Activated T-helper 9 cell treated with anti-CD3 and anti-CD28 coated beads, Interleukin-2, amount 50 U/mL, for 16 hours (primary cell): ENCODE measurements at places on chromosomes 6 and 20.

DNA sequence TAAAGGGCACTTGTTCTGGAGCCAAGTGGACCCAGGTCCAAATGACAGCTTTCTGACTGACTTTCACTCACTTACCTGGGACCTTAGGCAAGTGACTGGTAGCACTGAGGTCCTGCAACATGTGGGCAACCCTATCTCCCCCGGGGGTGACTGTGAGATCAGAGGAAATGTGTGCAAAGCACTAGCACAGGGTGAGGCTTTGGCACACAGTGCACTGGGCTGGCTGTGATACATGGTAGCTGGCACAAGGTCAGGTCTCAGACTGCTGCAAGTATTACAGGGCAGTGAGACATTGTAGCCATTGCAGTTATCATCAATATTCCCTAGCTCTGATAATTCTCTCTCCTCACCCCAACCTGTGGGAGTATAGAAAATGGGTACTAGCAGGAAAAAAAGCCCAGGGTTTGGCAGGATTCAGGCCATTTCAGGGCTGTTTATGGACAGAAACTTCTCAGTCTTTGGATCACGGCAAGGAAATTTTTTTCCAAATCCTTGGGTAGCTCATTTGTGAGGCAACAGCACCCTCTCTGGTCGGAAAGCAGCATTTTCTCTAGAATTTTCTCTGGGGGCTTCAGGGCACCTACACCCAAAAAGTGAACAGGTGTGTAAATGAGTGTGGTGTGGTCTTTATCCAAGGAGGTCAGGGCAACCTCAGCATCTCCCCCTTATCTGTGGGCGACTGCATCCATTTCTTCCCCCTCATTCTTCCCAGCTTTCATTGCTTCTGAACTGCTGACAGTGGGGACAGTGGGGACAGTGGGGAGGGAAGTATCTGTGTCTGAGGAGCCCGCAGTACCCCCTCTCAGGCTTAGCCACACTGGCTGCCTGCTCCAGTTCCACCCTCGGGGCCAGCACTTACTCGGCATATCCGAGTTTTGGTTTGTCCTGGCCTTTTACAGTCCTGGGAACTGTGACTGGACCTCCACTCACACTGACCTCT is 148.7 kb upstream of the PHACTR3 start:
- no peak for DNase-seq

DNA sequence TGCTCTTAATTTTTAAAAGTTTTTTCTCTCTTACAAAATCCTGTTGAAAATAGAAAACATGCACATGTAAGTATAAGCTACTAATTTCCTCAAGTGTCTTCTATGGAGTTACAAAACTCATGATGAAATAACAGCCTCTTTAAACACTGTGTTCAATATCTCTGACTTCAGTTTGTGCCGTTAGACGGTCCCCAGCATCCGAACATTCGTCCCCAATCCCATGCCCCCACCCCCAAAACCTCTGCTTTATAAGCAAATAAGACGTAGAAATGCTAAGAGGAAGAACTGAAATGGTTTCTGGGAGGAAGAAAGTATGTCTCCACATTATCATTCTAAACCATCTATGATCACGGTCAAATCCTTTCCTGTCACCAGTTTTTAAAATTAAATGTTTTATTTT is 31.7 kb upstream of the MYB start:
- no peak for DNase-seq

DNA sequence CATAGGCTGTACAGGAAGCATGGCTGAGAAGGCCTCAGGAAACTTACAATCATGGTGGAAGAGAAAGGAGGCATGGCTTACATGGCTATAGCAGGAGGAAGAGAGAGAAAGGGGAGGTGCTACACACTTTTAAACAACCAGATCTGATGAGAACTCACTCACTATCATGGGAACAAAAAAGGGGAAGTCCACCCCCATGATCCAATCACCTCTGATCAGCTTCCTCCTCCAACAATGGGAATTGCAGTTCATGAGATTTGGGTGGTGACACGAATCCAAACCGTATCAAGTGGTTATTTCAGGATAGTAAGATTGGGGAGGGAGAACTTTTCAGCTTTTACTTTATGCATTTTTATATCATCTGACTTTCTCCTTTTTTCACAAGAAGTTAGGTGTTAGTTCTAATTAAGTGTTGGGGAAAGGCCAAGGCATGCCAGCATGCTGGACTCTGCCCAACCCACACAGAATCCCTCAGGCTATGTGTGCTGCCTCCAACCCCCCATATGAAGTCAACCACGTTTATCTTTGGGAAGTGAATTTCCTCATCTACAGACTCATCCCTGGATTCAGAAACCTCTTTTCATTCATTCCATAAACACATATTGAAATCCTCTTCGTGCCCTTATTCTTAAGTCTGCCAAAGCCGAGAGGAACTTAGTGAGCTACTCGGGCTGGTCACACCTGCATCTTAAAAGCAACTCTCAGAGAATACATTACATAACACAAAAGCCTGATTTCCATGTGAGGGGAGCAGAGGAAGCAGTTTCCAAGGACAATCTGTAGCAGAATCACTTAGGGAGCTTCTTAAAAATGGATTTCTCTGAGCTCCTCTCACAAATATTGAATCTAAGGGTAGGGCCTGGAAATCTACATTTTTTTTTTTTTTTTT is 16.7 kb upstream of the CLIC5 start:
- no peak for DNase-seq

DNA sequence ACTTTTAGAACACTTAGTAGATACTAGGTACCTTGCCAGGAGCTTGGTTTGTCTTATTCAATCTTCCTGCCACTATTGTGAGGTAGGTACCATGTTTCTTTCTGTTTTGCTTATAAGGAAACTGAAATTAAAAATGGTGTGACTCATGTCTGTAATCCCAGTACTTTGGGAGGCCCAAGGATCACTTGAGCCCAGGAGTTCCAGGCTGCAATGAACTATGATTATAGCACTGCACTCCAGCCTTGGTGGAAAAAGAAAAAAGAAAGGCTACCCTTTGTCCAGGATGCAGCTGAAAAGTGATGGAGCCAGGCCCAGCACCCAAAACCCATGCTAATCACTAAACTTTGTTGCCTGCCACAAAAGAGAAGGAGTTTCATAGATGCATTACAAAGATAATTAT is 34.1 kb upstream of the LAMA4 start:
- no peak for DNase-seq

- DNase-seq, result no peak
These were observed 80.5 kb downstream of the YTHDF1 start for GRCh38 chr20:63135411-63135810.

DNA sequence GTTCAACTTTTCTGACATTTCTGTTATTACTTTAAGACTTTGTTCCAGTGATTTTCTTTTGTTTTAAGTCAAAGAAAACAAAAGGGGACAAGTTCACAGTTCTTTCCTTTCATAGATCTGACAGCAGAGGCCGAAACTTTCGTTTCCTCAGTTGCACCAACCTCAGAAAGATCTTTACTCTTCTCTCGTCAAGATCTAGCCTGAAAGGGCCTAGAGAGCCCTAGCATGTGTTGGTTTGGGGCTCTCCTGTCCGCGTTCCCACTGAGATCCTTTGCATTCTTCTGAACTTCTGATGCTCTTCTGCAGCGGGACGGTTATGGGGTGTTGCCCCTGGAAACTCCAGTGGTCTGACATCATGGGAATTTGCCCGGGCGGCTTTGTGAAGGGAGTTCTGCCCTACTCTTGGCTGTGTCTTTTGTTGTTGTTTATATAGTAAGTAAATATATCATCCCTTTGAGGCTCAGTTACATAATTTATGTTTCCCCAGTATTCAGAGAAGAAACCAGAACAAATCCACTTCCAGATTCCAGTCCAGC is 129.1 kb downstream of the SASH1 start:
- no peak for DNase-seq

DNA sequence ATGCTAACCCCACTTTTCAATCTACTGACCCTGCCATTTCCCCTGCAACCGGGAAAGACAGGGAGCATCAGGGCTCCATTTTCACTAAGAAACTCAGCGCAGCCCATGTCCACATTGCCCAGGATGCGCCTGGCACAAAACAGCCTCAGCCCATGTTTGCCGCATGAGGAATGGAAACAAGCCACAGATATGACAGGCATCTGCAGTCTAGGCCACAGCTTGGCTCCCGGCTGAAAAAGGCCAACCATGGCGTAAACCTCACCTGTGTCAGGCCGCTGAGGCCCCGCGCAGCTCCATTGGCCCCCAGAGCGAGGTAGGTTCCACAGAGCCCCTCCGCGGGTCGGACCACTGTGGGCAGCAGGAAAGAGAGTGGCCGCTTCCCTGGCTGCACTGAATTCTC is 21.7 kb downstream of the GGT7 start:
- no peak for DNase-seq

DNA sequence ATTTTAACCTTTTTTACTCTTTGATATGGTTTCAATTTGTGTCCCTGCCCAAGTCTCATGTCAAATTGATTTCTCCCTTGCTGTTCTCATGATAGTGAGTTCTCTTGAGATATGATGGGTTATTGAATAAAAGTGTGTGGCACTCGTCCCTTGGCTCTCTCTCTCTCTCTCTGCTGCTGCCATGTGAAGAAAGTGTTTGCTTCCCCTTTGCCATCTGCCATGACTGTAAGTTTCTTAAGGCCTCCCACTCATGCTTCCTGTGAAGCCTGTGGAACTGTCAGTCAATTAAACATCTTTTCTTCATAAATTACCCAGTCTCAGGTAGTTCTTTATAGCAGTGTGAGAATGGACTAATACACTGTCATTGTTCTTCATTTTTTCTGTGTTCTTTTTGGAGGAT is 48.5 kb downstream of the LIN28B start:
- no peak for DNase-seq

GRCh38 chr6:73455865-73456629 is 4.0 kb upstream of the CGAS start:
- no peak for DNase-seq

- no peak for DNase-seq
These were observed 14.9 kb downstream of the PEX3 start for GRCh38 chr6:143465546-143465945.

DNA sequence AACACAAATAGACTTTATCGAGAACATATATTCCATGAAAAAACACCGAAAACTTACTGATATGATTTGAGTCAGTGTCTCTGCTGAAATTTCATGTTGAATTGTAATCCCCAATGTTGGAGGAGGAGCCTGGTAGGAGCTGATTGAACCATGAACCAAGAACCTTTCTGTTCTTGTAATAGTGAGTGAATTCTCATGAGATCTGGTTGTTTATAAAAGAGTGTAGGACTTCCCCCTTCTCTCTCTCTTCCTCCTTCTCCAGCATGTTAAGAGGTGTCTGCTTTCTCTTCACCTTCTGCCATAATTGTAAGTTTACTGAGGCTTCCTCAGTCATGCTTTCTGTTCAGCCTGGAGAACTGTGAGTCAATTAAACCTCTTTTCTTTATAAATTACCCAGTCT is 1289.3 kb upstream of the CITED2 start:
- no peak for DNase-seq

DNA sequence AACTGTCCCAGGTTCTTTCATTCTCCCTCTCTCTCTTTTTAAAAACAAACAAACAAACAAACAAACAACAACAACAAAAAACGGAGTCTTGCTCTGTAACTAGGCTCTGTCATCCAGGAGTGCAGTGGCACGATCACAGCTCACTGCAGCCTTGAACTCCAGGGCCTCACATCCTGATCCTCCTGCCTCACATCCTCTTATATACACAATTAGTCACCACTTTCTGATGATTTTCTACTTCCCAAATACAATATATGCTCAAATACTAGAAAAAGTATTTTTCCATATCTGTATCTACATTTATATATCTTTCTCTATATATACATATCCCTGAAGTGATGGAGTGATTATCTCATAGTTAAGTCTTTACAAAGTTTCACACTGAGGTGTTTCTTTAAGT is 170.7 kb downstream of the EPHA7 start:
- no peak for DNase-seq

DNA sequence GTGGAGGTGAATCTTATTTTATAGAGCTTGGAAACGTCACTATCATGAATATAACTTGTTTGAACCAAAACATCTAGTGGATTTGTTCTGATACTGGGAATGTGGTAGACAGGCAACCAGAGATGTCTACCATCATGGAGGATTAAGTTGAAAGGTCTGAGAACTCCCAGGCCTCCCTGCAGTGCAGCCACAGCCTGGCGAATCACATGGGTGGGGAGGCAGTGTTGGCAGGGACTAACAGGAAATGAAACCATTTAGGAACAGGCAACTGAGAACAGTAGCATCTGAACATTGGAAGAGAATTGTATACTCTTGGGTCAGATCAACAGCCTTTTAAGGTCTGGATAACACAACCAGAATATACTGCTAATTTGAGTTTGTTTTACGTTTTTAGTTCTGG is 22.3 kb upstream of the CEP162 start:
- no peak for DNase-seq

DNA sequence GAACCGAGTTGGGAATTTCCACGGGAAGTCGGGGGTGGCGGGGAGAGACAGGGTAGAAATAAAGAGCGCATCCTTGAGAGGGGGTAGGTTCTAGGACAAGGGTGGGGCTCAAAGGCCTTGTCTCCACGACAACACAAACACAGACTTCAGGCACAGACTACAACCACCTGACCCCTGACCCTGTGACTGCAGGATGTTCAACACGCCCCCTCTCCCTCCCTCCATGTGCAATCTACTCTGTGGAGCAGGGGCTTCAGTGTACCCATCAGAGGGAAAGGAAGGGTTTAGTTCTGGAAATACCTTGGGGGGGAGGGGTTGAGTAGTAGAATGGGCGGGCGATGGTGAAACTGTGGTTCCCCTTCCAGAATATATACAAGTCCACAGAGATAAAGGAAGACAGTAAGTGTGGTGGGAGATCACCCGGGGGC is 651 bp upstream of the TAPBP start:
- peak; percentile 61 for DNase-seq

DNA sequence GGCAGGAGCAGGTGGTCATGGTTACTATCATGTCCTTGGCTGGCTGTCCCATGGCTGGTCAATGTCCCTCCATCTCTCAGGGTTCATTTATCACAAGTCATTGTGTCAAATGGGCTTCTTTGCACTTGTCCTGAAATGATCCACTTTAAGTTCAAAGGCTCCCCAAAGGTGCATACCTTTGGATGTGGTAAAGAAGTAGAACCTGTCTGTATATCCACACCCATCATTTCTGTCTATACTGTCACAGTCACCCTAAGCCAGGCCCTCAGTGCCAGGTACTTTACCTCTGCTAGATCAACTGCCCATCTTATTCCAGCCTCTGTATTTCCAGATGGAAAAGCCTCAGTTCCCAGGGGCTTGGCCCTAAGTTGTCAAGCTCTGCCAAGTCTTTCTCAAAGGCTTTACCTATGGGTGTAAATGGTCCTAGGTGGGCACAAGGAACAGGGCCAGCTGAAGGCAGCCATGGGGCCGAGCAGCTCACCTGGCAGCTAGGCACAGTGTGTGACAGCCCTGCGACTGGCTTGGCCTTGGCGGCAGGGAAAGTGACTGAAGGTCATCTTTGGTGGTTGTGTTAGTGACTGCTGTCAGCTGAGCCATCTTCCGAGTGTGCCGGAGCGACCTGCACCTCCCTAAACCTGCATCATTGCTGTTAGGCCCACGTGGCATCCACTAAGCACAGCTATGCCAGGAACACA is 198.4 kb downstream of the SYNDIG1 start:
- no peak for DNase-seq
